ENCODE measurements at places on chromosomes 2 and 18.

- DNase-seq: no peak
Observed at GRCh38 chr2:84653302-84653701, 137.0 kb downstream of the DNAH6 start.

DNA sequence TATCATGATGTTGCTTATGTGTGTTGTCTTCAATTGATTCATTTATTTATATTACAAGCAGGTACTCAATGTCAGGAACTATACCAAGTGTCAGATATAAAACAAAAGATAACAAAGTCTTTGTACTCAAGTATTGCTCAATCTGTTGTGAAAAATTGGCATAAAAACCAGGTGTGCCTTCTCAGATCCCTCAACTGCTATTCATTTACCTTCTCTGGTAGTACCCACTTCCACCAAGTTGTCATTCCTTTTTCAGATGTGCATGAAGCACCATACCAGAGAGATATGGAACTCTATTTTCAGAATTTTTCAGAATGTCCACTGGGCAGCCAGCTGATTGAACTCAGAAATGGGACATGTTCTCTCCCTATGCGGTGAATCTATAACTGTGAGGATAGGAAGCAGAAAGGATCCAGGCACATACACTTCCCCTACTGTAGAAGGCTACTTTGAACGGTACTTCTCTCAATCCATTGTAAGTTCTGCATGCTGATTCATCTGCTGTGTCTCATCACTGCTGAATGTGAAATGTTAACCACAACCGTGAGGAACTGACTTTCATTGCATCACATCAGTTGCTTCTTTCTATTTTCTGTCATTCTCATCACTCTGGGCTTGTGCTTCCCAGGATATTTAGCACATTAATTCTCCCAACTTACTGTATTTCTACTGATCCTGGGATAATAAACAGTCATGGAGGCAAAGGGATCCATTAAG, 1621.3 kb downstream of the SUCLG1 start:
- no peak for DNase-seq

DNA sequence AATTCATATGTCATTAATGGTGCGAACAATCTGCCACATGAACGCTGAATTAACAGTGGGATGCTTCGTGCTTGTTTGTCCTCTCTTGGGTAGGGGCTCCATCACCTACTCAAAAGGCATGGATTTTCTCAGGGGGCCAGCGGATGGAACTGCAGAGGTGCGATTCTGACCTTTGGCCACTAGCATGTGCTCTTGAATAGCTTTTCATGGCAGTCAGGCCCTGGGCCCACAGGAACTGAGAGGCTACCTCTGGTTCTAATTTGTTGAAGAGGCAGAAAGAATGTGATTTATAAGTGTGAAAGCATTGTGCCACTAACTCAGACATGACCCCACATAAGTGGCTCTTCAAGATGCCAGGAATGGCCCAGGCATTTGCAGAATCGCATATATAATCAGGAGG, 283.2 kb downstream of the INSIG2 start:
- DNase-seq: no peak

- no peak for DNase-seq
Observed at GRCh38 chr2:153077311-153077710, 358.9 kb downstream of the ARL6IP6 start.

DNA sequence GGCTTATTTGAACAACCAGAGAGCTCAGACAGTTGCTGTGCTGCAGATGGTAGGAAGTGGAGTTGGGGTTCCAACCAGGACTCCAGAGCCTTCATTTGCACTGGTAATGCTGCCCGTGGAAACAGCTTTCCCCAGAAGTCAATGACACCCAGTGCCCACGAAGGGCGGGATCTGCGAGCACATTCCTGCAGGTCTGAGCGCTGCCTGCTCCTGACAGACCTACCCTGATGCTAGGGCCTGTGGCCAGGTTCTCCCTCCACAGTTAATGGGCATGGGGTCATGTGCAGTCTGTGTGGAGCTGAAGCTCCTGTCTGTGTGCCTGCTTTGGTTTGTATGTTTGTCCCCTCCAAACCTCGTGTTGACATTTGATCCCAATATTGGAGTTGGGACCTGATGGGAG, 299.0 kb upstream of the HS6ST1 start:
- DNase-seq: no peak

DNA sequence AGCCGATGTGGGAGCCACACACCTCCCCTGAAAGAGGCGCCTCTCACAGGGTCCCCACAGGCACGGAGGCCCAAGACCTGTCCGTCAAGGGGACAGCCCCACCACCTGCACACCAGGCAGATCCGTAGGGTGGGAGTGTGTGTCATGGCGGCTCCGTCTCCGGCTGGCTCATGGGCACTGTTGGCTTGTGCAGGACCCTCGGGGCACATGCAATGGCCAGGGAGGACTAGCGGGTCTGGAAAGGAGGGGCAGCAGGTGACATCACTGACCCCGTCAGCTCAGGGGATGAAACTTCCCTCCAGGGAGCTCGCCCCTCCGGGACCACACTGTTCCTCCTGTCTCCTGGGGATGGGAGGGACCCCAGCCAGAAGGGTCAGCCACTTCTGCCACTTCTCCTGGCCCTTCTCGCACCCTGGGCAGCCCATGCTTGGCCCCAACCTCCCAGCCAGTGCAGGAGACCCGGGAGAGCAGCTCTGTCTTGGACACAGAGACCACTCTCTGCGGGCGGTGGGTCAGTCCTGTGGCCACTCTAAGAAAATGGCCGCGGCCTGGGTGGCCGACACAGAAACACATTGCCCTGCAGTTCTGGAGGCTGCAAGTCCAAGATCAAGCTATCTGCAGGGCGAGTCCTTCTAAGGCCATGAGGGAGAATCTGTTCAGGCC, 75.1 kb upstream of the TWIST2 start:
- no peak for DNase-seq

DNA sequence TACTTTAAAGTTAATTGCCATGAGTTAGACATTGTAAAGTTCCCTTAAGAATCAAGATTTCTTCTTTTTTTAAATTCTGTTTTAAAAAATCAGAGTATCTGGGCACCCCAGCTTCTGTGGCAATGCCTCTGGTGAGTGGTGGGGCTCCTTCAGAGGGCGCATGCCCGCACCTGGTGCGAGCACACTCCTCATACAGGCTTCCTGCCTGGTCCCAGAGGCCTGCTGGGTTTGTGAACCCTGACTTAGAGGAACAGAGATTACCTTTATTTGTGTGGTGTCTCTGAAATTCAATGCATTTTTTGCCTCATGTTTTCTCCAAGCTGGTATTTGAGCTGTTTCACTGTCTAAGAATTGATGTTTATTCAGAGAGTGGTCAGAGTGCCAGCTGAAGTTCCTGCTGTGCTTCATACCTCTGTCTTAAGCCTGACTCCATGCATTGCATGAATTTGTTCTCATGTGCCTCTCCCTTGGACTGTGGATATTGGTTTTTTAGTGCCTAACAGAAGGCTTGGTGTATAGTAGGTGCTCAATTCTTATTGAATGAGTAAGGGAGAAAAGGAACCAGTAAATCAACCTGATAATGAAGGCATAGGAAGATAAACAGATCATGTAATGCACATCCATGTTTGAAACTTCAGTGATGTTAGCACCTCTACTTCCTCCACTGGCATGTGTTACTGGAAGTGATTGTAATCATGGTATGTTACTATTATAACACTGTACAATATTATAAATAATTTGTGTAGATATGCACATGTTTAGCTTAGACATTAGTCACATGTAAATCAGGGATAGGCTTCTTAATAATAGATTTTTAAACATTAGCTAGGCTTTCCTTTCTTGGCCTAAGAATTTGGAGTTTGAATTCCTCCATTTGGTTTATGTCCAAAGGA, 29.0 kb downstream of the PHLPP1 start:
- no peak for DNase-seq

GRCh38 chr2:127790694-127791529, 20.1 kb downstream of the WDR33 start:
- DNase-seq: no peak

- DNase-seq: no peak
Observed at GRCh38 chr2:207674826-207675225, 36.6 kb upstream of the CCNYL1 start.

GRCh38 chr2:217813828-217814227, 189.0 kb downstream of the TNS1 start:
- DNase-seq: no peak

DNA sequence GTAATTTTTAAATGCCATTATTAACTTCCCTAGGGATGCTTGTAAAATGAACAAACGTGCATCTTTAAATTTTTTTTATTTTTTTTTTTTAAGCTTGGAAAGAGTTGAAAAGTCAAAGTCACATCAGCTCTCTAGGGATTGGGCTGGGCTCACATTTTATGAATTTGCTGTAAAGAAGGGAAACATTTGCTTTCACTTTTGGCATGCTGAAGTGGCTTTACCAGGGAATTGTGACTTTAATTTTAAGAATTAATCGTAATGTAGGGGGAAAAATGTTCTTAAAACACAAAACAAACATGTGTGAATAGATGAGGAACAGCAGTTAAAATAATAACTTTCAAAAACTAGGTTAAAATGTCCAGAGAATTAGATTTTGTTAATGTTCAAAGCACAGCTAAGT, 123.0 kb downstream of the AGAP1 start:
- DNase-seq: no peak

DNA sequence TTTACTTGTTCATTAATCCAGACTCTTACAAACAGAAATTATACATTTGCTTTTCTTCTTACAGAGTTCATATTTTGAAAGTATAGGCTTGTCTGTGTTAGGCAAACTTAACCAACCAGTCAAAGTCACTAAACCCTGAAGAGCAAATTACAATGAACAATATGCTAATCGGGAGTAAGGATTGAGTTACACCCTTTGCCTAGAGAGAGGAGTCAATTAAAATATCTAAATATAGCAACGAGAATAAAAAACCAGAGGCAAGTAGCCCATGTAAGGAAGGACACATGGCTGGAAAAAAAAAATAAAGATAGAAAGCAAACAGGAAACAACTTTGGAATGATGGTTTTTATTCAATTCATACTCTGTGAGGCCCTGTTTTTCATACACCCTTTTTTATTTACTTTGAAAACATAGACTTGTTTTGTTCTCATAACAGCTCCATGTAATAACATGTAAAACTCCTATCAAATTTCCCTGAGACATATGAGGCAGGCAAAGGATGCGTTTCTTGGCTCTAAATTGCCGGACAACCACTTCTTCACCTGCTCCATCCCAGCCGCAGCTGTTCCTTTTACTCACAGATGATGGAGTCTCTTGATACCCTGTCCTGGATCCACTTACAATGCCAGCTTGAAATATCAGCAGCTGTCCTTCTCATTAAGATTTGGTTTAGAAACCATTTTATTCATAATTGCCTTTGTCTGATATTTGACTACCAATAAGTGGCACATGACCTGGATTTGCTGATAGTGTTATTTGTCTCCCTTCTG, 767.7 kb upstream of the GCFC2 start:
- no peak for DNase-seq
